ENCODE measurements at places on chromosomes 2 and 18.

DNA sequence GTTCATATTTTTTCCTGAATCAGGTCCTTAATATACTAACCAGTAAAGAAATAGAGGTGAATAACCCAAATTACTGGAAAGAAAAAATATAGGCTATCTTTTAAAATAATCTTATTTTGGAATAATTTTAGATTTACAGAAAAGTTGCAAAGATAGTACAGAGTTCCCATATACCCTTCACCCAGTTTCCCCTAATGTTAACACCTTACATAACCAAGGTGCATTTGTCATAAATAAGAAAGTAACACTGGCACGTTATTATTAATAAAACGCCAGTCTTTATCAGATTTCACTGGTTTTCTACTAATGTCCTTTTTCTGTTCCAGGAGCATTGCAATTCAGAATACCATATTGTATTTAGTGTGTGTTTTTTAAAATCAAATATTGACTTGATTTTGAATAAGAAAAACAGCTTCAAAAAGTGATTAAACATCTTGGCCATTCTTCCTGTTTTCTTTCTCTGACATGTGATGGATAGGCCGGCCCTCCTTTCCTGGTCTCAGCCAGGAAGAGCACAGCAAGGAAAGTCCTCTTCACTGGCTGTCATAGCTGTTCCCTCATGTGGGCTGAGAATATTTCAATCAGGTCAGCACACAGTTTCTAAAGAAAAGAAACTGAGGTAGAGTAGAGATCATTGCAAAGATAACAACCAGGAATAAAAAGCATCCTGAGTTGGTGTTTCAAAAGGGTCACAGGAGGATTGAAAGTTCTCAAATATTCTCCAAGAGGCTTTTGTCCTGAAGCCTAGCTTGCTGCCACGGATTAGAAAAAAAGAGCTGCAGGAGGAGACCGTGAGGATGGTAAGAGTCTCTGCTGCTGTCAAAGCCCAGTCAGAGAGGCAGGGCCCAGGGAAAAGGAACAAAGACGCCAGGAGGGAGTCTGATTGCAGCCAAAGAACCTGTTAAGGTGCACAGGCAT lies 79.3 kb upstream of the ARL5A start:
- DNase-seq = no peak

GRCh38 chr2:8608411-8608954 lies 73.4 kb upstream of the ID2 start:
- DNase-seq = peak; percentile 49

DNA sequence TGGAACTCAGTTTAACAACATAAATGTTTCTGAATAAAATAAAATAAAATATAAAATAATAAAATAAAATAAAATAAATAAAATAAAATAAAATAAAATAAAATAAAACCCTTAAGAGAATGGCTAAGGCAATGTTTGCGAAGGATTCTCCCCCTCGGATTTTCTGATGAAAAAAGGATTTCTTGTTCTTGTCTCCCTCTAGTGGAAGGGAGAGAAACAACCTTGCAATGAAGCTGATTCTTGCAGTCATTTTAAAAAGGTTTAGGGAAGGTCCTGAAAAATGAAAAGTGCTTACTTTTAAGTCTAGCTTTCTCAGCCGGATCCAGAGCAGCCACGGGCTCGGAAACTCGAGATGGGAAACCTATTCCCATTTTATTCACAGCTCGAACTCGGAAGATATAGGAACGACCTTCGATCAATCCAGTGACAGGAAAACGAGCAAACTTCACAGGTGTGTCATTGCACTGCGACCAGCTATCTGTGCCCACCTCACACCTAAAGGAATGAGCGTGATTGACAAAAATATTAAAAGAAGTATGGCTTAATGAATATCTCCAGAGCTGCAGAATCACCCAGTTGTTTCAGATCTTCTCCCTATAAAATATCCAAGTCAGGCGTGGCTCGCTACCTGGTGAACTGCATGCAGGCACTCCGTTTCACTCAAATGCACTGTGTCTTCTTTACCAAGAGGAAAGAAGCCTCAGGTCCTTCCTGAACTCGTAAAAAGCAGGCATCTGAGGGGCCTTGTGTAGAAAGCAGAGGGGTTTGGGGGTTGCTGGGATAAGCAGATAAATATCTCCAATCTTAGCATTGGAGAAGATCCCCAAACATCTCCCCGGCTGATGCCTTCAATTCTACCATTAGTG lies 68.1 kb downstream of the MYOM1 start:
- DNase-seq = no peak

DNA sequence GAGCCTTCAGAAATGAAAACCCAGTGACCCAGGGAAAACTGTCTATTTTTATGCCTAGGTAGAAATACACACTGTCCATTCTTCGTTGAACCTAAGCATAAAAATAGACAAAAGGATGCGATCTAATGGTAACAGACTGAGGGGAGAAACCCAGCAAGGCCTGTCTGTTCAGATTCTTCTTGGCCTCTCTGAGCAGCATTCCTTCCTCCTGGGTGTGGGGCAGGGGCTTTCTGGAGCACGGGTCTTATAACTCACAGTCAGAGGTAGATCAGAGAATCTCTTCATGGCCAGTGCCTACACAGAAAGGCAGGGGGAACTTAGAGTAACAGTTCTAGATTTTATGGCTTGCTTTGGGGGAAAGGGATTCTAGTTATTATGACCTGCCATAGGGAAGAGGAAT lies 56.0 kb downstream of the PKDCC start:
- DNase-seq = no peak

DNA sequence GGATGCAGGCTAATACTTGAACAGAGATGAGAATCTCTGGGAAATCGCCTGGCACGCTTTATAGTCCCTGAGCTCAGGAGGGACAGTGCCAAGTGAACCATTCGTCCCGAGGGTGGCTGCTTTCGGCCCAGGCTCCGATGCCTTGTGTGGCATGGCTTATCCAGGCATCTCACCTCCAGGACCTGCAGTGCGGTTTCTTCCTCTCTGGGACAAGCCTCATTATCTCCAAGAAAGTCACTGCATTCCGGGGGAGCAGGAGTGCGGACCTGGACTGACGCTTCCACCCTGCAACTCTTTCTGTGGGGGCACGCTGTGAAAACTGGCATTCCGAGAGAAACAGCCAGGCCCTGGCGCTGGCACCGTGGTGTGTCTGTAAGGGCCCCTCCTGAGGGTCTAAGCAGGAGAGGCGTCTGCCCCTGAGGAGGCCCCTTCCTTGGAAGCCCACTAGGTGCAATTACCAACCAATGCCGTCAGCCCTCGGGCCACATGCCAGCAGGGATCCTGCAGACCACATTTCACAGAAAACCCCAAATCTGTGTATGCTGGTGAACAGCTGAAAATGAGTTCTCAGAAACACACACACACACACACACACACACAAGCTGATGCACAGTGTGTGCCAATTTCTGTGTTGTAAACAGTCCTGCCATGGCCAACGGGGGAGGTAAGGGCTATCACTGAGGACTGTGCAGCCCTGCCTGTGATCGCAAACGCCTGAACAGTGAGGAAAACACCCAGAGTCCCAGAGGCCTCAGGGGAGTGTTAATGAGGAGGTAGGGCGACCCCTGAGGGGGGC lies 351.9 kb upstream of the SALL3 start:
- no peak for DNase-seq

- no peak for DNase-seq
Measured at GRCh38 chr2:70949086-70949485, 13.4 kb downstream of the ATP6V1B1 start.

- DNase-seq = no peak
Measured at GRCh38 chr18:35835833-35836232, 136.6 kb upstream of the RMP24 start.

Data from stimulated activated CD4-positive, alpha-beta T cell treated with anti-CD3 and anti-CD28 coated beads, Interleukin-1b, Interleukin-23, amount 100 ng/mL, for 48 hours (primary cell).